ENCODE measurements at places on chromosomes 12 and 14. TPM values are rescaled to one million over a fixed set of nuclear protein-coding genes. Genes with fewer than 3 reads are reported as not detected.

GRCh38 chr14:74389980-74390379 lies 36.0 kb downstream of the SYNDIG1L start:
- DNase-seq = no peak
- no peaks in the 10 kb centered on the region for H3K4me1 ChIP-seq
- peaks cover 49% of the 10 kb centered on the region for H3K27me3 ChIP-seq
- H3K36me3 ChIP-seq = no peaks in the 10 kb centered on the region
- H3K4me3 ChIP-seq = no peak overlapping the region
- H3K27ac ChIP-seq = no peak overlapping the region

The CCDC184 gene
- 0.22 TPM for total RNA-seq

DNA sequence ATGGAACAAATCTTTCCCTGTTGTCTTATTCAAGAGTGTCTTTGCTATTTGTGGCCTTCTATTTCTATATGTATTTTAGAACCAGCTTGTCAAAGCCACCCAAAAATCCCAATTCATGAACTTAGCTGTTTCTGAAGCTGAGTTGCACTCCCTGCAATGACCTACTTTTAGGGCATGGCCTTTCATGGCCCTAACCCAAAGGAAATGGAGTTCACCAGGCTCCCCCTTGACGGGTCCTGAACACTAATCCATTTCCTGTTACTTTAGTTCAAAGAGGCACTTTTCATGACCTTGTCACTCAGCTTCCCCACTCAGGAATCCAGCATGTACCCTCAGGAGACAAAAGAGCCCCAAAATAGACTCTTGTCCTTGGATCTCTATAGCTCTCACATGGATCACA lies 7.6 kb downstream of the TMED8 start:
- no peaks in the 10 kb centered on the region for H3K36me3 ChIP-seq
- no peak overlapping the region for H3K27ac ChIP-seq
- no peaks in the 10 kb centered on the region for H3K27me3 ChIP-seq

- H3K27ac ChIP-seq = no peak overlapping the region
- H3K4me3 ChIP-seq = no peak overlapping the region
- peaks cover 4% of the 10 kb centered on the region for H3K36me3 ChIP-seq
Observed at GRCh38 chr12:54191550-54192022, 2.8 kb upstream of the SMUG1 start.

- no peak for DNase-seq
- H3K36me3 ChIP-seq = peaks cover 2% of the 10 kb centered on the region
- H3K27ac ChIP-seq = no peak overlapping the region
- H3K27me3 ChIP-seq = no peaks in the 10 kb centered on the region
- peaks cover 3% of the 10 kb centered on the region for H3K4me1 ChIP-seq
- no peak overlapping the region for H3K4me3 ChIP-seq
Observed at GRCh38 chr12:93683410-93683809, 6.2 kb downstream of the CRADD start.

DNA sequence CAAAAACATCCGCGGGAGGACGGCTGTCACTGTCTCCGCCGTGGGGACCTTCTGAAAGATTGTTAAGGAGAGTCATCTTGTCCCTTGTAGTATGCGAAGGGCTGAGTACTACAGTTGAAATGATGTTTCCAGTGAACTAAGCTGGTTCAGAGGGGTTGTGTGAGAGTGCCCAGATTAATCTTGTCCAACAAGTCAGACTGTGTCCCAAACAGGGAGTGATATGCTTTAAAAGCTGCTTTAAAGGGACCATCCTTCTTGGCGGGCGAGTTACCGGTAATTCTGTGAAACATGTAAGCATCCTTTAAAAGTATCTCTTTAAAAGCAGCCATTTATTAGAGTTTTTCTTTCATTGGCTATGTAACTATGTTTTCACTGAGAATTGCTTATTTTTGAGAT lies 1.1 kb downstream of the WDR20 start:
- DNase-seq = no peak
- no peaks in the 10 kb centered on the region for H3K36me3 ChIP-seq
- H3K27ac ChIP-seq = peak overlapping the region; percentile 94
- peaks cover 23% of the 10 kb centered on the region for H3K4me1 ChIP-seq
- H3K27me3 ChIP-seq = no peaks in the 10 kb centered on the region
- H3K4me3 ChIP-seq = peak overlapping the region; percentile 96

GRCh38 chr12:66637699-66638301 lies 41.1 kb downstream of the GRIP1 start:
- no peaks in the 10 kb centered on the region for H3K36me3 ChIP-seq
- peak overlapping the region; percentile 49 for H3K27ac ChIP-seq
- no peak for DNase-seq
- no peaks in the 10 kb centered on the region for H3K27me3 ChIP-seq
- H3K4me3 ChIP-seq = no peak overlapping the region
